ENCODE measurements at places on chromosomes 3 and 15.

- DNase-seq = peak; percentile 54
These were observed 129.3 kb upstream of the IGF1R start for GRCh38 chr15:98518823-98519561.

DNA sequence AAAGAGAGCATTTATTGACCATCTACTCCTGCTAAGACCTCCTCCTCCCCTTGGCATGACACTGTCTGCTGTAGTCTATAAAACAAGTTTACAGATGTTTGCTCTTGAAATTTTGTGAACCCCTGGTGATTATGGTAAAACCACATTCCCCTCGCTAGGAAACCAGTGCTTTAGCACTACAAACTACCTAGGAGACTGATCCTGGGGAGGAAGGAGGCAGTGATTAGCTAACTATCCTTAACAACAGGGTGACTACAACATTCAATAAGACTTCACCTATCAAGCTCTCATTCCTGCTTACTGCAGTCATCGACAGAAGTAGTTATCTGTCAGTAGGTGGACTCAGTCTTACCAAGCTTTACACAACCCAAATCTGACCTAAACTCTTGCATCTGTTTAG lies 371.3 kb downstream of the TUSC7 start:
- no peak for DNase-seq

DNA sequence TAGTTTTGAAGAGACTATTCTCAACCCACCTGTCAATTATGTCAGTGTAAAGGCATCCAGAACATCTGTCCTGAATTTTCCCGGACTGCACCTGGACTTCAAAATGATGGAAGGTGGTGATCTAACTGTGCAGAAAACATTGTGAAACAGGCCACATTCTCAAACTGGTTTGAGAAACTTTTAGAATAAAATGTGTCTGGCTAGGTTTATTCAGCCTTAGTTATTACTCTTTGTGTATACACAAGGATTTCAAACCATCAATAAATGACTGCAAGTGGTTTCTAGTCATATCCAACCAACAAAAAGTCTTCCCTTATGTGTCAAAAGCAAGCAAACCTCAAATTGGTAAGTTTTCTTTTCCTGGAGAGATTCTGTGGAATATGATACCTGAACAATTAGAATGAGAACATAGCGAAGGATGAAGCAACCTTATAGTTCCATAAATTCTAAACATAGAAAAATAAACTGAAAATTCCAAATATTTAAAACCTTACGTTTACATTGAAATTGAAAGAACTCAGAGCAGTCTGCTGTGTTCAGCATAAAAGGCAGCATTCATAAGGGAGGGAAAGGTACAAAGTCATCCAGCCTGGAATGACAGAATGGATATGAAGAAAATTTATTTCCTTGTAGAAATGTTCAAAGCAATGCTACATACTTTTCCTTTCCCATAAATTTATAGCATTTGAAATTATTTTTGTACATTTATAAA lies 306.6 kb upstream of the TGFBR2 start:
- DNase-seq = no peak

GRCh38 chr3:187995043-187995400 lies 158.9 kb upstream of the LPP start:
- no peak for DNase-seq

DNA sequence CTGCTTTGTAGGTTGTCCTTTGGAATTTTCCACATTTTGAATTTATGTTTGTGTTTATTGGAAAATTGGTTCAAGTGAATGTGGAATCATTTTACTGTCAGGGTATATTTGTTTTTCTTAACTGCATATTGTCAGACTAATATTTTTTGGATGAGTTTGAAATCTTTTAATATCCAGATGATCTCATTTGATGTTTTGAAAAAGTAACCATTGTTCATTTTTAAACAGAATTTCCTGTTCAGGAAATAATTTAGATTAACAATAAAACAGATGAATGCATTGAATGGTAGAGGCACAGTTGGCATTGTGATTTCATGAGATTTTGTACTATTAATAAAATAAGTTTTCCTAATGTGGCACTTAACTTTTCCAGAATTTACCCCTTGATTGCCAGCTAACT lies 15.5 kb downstream of the TRAK1 start:
- DNase-seq = no peak

GRCh38 chr3:41176596-41176995 lies 22.7 kb upstream of the CTNNB1 start:
- DNase-seq = no peak

DNA sequence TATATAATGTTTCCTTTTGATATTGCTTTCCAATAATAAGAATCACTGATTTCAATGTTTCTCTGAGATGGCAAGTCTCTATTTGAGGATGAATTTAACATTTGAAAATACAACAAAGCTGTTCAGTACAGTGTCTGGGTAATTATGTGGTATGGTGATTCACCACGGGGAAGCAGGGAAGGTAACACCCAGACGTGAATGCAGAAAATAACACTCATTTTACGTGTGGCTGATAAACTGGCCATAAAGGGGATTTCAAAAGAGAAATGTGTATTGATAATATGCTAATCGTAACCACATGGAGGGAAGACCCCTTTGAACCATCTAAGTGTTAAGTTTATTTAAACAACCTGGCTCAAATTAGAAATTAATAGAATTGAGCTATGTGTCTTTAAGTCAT lies 344.6 kb downstream of the GRM7 start:
- DNase-seq = no peak

DNA sequence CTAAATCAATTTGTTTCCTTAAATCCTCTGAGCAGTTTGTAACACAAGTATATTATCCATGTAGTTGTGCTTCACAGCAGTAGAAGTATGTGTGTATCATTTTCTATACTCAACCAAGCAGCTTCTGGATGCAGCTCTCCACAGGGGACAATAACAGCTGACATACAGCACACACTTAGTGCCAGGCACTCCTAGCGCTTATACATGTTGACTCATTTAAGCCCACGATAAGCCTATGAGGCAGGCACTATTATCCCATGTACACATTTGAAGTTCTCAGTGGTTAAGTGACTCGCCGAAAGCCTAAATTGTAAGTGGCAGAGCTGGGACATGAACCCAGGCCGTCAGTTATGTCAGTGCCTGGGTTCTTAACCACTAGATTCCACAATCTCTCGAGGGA lies 20.3 kb upstream of the LPP start:
- no peak for DNase-seq

- DNase-seq = no peak
These were observed 60.8 kb upstream of the ANKRD34C start for GRCh38 chr15:79221696-79222095.

GRCh38 chr3:156218353-156218744 lies 98.0 kb downstream of the KCNAB1 start:
- no peak for DNase-seq

DNA sequence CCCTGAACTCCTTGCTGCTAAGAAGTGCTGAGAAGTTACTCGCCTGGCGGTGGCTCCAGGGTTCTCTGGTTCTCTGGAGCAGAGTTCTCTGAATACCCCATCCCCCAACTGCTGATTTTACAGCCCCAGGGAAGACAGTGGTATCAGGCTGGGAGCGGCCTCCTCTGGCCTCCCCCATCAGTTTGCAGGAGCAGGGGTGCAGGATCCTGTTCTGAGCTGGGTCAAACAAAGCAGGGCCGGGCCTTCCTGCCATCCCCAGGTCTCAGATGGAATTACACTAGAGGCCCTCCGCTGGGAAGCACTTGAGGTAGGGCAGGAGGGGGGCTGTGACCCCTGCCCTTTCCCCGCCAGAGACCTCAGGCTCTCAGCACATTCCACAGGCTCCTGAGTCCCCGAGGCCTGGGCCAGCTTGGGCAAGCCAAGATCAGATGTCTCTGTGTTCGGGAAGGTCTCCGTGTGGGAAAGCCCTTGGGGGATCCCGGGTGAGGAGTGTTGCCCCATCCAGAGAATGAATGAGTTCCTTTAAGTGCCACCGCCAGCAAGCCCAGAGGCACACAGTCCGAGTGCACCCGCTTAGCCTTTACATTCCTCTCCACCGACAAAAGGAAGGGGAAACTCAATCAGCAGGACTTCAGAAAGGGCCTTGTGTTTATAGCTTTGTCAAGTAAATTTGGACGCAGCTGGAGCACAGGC lies 149.9 kb downstream of the LRRK1 start:
- no peak for DNase-seq

GRCh38 chr3:13113346-13114330 lies 40.4 kb upstream of the IQSEC1 start:
- DNase-seq = no peak

- DNase-seq = no peak
These were observed 132.7 kb downstream of the KLF13 start for GRCh38 chr15:31459400-31459748.

- no peak for DNase-seq
These were observed 42.9 kb upstream of the IREB2 start for GRCh38 chr15:78394981-78395616.

DNA sequence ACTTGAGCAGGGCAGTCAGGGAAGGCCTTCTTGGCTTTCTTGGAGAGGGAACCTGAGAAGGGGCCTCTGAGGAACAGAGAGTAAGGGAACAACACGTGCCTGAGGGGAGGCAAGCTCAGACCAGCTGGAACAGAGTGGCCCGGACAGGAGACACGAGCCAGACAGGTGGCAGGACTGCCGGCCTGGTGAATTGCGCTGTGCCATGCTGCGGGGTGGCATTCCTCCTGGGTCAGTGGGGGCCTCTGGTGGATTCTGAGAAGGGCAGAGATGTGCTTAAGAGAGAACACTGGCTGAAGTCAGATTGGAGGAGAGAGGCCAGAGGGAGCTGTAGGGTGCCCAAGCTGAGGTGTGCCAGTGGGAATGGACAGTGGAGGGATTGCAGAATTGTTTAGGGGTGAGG lies 4.9 kb downstream of the CHAC1 start:
- DNase-seq = no peak

- DNase-seq = no peak
These were observed 23.4 kb downstream of the HACD3 start for GRCh38 chr15:65553691-65554090.

- no peak for DNase-seq
These were observed 22.0 kb downstream of the USP3 start for GRCh38 chr15:63526401-63526800.

DNA sequence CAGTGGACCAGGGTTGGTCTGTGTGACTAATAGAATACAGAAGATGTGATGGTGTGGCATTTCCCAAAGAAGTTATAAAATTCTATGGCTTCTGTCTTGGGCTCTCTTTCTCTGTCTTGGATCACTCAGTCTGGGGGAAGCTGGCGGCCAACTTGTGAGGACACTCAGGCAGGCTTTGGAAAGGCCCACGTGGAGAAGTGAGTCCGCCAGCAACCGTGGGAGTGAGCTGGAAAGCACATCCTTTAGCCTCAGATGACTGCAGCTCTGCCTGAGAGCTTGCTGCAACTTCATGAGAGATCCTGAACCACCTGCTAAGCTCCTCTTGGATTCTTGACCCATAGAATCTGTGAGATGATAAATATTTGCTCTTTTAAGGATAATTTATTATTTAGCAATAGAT lies 72.0 kb upstream of the RASGRP1 start:
- no peak for DNase-seq

DNA sequence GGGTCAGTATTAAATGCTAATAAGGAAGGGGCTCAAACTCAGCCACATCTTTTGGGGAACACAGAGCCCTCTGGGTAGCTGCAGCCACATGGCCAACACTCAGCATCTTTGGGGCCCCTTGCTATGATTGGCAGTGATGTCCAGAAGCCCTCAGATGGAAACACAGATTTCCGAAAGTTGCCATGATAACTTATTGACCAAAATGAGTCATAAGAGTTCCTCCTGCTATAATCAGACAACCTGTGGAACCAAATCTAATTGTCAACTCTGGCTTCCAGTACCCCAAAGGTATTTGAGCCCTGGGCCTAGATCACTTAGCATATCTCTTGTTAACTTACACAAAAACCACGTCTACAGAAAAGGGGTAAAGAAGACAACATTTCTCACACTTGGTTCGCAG lies 392.2 kb downstream of the KCNH8 start:
- no peak for DNase-seq

DNA sequence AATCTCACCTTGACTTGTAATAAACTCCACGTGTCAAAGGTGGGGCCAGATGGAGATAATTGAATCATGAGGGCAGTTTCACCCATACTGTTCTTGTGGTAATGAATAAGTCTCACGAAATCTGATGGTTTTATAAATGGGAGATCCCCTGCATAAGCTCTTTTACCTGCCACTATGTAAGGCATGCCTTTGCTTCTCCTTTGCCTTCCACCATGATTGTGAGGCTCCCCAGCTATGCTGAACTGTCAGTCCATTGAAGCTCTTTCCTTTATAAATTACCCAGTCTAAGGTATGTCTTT lies 45.5 kb downstream of the SUCNR1 start:
- DNase-seq = no peak

DNA sequence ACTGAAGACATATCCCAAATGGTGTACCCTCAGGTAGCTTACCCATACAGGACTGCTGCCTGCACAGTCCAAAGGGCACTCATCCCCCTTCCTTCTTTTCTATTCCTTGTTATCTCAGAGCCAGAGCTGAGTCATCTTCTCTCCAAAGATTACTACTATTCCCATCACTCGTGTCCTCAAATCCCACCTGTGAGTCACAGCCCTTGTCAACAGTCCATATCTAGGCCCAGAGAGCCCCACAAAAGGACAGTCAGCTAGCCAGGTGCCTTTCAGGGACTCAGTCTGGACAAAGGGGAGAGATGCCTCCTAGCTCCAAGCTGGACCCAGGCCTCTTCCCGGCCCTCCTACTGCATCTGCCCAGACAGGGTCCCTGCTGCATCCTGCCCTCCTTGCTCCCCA lies 11.0 kb downstream of the PARP16 start:
- DNase-seq = no peak

DNA sequence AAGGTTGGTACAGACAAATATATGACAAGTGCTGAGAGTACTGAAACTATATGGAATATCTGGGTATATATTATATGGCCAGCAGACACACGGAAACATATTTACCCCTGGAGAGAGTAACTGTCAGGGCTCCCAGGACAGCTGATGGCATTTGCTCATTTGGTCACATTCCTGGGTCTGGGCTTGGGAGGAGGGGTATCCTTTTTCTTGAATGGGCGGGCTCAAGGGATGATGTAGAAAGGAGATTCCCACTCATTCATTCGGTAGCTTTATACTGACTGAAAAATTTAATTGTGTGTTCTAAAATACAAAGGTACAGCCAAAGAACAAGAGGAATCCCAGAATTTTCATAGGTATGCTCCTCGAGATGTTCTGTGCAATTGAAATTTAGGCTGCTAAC lies 131.0 kb downstream of the KCNAB1 start:
- DNase-seq = no peak

DNA sequence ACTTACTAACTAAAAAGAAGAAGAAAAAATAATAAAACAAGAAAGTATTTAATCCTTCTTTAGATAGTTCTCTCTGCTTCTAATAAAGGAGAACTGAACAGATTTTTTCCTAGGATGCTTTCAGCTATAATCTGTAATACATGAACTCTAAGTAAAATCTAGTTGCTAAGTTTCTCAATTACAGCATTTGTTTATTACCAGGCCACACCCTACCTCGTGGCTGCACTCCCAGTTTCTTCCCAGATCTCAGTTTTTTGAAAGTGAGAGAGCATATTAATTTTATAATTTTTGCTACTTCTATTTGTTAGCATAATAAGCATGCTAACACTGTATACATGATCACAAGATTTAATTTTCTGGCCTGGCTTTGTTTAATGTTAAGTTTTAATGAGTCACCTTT lies 258.3 kb downstream of the IL5RA start:
- no peak for DNase-seq

- no peak for DNase-seq
These were observed 104.9 kb upstream of the MANF start for GRCh38 chr3:51280176-51280575.

All from HCT116 (cell line).